ENCODE measurements at places on chromosomes 1 and 21.

GRCh38 chr1:200409203-200409760, 554 bp downstream of the ZNF281 start:
- peak; percentile 32 for DNase-seq

GRCh38 chr1:50644447-50645105, 221.3 kb upstream of the DMRTA2 start:
- DNase-seq: no peak

DNA sequence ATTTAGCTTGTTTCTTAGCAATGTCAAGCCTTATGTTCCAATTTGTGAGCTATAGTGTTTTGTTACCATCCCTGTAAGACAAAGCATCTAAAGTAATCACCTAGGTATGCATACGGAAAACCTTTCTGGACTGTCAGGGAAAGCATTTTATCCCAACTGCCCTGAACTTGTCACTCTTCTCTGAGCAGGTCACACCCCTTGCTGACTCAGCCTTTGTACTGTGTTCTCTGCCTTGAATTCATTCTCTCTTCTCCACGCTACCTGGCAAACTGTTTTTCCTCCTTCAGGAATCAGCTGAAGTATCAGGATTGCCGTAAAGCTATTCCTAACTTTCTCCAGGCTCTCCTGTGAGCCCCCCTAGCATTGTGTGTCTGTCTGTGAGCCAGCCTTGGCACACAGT, 54.2 kb downstream of the PBX1 start:
- no peak for DNase-seq

GRCh38 chr1:94872771-94873495, 52.8 kb downstream of the SLC44A3 start:
- no peak for DNase-seq

All from activated CD4-positive, alpha-beta T cell treated with anti-CD3 and anti-CD28 coated beads for 4 hours (primary cell).